ENCODE measurements at places on chromosomes 6 and 20. TPM values are rescaled to one million over a fixed set of nuclear protein-coding genes. Genes with fewer than 3 reads are reported as not detected.

HLA-DRB5 gene
- 0.93 TPM for total RNA-seq

RAET1E gene
- total RNA-seq: not detected

CCM2L gene
- total RNA-seq: 6.4 TPM

SYCP2 gene
- total RNA-seq: 3.0 TPM

LPA gene
- not detected for total RNA-seq

PKHD1 gene
- total RNA-seq: not detected

IPCEF1 gene
- total RNA-seq: 1.3 TPM

LGSN gene
- not detected for total RNA-seq

HMGCLL1 gene
- 1.9 TPM for total RNA-seq

DLL1 gene
- total RNA-seq: 11.8 TPM

BTBD3 gene
- 87.8 TPM for total RNA-seq

HEBP2 gene
- total RNA-seq: 105 TPM

RGS17 gene
- not detected for total RNA-seq

PNPLA1 gene
- not detected for total RNA-seq

MLN gene
- total RNA-seq: not detected

GRCh38 chr20:46296526-46297250 lies 11.6 kb downstream of the CDH22 start:
- no peak for ATAC-seq

DNA sequence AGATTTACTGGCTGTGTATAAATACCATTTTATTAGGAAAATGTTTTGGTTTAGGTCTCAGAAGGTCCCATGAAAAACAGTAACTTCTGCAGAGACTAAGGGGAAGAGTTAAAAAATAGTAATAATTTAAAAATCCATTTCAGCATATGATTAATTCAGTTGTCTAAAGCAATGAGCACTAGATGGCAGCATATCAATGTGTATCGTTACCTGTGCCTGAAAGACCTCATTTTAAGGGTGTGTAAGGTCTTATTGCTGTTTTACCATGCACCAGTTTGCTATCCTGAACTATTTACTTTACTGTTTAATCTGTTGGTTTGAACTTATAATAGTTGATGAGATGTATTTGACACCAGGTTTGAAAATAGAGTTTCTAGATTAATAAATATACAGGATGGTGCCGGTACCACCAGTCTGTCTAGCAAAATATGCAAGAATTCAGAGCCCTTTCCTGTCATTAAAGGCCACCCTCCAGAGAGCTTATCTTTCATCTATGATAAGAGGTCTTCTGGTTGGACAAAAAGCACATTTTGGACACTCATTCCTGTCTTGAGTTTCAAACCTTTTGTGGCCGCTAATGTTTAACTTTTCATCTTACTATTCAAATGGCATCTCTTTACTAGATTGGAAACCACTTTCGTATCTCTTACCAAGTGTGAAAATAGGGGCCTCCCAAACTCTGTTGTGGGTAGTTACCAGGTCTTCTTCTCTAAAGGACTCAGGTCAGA lies 8.9 kb upstream of the AHI1 start:
- no peak for ATAC-seq

- no peak for ATAC-seq
These were observed 51.3 kb upstream of the TGM3 start for GRCh38 chr20:2244523-2244922.

GRCh38 chr20:47196091-47197081 lies 160.1 kb downstream of the ZMYND8 start:
- ATAC-seq: peak; percentile 77

- ATAC-seq: no peak
These were observed 1026.9 kb upstream of the ADGRB3 start for GRCh38 chr6:67608099-67608749.

DNA sequence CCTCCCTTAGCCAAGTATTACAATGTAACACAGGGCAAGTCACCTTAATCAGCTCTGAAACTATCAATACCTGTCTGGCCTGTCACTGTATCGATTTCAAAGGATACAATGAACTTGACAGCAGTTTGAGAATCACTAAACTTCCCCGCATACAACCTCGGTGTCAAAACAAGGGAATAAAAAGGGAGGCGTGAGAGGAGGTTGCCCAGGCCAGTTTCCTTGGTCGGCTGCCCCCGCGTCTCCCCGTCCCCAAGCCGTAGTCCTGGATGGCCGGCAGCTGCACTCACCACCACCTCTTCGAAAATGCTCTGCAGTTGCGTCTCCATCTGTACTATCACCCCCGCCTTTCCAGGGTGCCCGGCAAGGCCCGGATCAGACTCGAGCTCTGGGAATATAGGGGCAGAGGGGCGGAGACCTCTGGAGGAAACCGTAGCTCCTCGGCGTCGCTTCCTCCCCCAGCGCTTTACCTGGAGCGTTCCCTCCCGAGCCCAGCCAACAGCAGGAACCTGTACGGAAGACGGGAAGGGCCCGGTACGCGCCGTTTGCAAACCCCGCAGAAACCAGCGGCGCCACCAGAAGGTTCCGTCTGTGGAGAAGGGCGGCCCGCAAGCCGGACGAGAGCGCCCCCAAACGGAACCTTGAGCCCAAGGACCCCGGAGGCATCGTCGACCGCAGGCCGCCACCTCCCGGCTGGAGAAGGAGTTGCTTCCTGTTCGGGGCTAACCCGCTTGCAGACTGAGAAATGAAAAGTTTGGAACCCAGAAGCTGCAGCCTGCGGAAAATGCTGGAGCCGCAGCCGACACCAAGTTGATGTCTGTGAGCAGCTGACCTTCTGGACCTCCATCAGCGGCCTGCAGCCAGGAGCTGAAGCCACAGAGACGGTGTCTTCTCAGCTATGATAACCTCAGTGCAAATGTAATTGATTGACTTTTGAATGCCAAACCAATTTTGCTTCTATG lies at the start of gene MED23:
MED23 (minus strand) TSS at position 519 of the 959 bp plus-strand sequence; CDS start at position 326, 193 bp downstream.
- peak; percentile 97 for ATAC-seq

DNA sequence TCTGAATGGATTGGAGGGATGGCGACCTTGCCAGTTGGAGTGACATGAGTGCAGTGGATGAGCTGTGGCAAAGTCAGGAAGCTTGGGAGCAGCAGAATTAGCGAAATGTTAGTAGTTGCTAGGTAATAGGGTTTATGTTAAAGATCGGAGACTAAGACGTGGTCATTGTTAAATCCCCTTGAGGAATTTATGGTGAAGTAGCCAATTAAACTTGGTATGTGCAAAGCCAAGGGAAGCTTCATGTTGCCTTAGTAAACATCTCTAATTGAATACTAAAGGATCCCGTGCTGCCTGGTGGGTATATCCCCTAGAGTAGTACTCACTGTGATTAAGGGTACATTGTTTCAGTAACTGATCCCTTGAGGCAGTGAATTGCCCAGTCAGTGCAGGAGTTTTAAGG lies 106.0 kb downstream of the PRIM2 start:
- no peak for ATAC-seq

GRCh38 chr6:158780988-158781691 lies 38.0 kb downstream of the EZR start:
- ATAC-seq: no peak

DNA sequence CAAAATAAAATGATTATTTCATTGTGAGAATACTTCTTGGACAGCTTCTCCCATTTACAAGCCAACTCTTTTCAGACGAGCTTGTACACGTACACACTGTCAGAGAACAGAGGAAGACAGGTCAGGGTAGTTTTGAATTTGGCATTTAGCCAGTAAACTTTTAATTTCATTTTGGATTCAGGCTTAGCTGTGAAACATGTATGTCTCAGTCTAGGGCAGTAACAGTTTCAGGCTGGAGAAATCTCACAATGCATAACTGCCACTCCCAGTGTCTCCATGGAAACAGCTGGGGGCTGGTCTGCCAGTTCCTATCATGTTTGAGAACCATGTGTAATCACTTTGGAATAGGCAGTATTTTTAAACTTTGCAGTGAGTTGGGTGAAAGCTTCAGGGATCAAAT lies 22.0 kb upstream of the QKI start:
- ATAC-seq: peak; percentile 58

GRCh38 chr6:107489636-107490565 lies at the start of gene SOBP:
TSS of gene SOBP (plus strand) at chr6:107490117. CDS start at chr6:107490617, 500 bp downstream.
- peak; percentile 81 for ATAC-seq

DNA sequence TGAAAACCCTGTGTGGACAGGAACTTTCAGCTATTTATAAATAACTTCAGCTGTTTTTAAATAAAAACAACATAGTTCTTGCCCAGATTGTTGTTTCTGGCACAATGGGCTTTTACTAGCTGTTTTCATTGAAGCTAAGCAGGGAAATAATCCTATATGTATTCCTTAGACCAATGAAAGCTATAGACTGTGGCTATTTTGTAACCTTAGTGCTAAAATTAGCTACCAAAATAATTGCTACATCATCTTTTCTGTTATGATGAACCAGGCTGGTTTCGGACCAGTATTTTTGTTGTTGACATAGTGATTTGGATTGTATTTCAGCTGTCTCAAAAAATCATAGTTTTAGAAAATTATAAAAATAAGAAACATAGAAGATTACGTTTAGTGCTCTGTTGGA lies 13.7 kb downstream of the PHF3 start:
- no peak for ATAC-seq

- no peak for ATAC-seq
These were observed 7.2 kb upstream of the PARD6B start for GRCh38 chr20:50724112-50724725.

DNA sequence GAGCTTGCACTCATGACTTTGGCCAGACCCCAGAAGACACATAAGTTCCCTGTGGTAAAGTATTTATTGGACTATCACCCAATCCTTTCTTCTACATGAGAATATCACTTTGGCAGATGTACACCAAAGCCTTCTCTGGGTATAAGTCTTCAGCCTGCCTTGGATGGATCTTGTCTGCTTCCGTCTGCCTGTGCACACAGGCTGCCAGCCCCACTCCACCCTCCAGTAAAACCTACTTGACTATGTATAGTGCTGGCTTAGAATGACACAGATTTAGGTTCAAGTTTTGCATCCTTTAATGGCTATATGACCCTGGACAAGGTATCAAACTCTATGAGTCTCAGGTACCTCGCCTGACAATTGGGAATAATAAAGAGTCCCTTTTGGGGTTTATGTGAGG lies 63.4 kb downstream of the BACH2 start:
- no peak for ATAC-seq

GRCh38 chr6:113339209-113339608 lies 517.9 kb upstream of the MARCKS start:
- ATAC-seq: no peak

DNA sequence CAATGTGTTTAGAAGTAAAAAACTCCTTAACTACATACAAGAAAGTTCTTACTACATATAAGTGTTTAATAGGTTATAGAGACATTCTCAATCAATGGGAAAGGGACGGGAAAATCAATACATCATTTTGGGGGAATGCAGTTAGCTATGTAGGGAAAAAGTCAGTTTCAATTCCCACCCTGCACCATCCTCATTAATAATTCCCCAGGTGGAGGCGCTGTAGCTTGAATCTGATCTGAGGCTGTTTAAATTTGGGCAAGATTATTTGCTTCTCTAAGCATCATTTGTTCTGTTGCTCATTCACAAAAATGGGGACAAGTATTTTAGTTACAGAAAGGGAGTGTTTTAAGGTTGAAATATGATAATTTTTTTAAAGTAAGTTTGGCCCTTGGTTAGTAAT lies 19.1 kb downstream of the OLIG3 start:
- ATAC-seq: no peak

GRCh38 chr6:157001716-157002115 lies 224.5 kb downstream of the ARID1B start:
- ATAC-seq: no peak

DNA sequence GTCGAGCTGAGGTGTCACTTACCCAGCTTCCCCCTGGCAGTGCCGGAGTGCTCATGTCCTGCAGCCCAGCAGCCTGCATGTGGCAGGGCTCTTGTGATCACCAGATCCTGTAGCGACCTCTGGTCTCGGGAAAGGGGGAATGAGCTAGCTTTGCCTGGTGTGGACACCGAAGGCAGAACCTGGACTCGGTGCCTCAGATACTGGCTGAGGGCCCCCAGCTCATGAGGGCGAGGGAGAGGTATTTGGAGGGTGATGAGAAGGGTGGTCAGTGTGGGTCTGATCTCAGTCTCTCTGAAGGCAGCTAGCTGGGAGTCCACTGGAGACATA lies 26.3 kb downstream of the SUN5 start:
- no peak for ATAC-seq

- ATAC-seq: no peak
These were observed 145.6 kb downstream of the TASP1 start for GRCh38 chr20:13493143-13493542.

- no peak for ATAC-seq
These were observed 59.7 kb downstream of the GPX5 start for GRCh38 chr6:28585335-28585734.

DNA sequence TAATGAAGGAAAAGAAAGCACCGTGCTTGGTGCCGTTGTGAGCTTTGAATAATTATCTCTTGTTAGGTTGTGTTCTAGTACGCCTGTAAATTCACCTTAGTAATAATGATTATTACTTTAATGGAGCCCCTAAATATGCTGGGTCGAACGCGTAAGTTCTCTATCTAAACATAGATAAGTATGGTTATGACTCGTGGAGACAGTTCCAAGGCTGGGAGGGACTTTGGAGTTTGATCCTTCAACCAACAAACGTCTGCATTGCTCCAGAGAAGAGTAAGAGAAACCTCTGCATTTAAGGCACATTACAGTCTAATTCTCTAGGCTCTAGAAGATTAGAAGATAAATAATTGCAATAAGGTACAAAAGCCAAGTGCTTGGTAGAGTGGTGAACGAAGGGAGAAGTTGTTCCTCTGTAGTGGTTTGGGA lies 514 bp downstream of the ACOT13 start:
- ATAC-seq: no peak

GRCh38 chr6:41523915-41524633 lies 22.1 kb upstream of the FOXP4 start:
- ATAC-seq: no peak

DNA sequence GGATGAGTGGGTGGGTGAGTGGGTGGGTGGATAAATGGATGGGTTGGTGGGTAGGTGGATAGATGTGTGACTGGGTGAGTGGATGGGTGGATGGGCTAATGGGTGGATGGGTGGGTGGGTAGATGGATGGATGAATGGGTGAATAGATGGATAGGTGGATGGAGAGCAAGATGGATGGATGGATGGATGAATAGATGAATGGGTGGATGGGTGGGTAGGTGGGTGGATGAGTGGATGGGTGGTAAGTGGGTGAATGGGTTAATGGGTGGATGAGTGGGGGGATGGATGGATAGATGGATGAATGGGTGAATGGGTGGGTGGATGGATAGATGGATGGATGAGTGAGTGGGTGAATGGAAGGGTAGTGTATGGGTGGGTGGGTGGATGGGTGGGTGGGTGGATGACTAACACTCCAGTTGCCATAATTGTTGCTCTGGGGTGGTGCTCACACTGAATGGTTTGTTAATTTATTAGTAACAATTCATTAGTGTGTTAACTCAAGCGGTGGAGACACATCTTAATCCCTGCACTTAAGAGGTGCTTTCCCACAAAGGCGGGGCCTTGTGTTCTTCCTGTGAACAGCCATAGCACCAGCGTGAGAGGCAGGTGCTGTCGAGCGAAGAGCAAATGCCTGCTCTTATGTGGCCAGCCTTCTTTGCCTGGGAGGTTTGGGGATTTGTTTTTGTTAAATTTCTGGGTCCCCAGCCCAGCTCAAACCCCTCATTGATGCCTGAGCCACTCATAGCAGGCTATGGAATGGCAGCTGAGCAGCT lies 4.9 kb upstream of the APCDD1L start:
- ATAC-seq: no peak

- no peak for ATAC-seq
These were observed 13.0 kb downstream of the POU3F2 start for GRCh38 chr6:98847416-98847778.
